ENCODE measurements at places on chromosomes 1 and 21.
A peak's percentile ranks its signal among the peaks of the same experiment; 100 is the strongest.

- DNase-seq = peak; percentile 26
Observed at GRCh38 chr1:54118704-54119103, 34.1 kb downstream of the CDCP2 start.

GRCh38 chr1:172041742-172042141, 200.4 kb downstream of the DNM3 start:
- no peak for DNase-seq

DNA sequence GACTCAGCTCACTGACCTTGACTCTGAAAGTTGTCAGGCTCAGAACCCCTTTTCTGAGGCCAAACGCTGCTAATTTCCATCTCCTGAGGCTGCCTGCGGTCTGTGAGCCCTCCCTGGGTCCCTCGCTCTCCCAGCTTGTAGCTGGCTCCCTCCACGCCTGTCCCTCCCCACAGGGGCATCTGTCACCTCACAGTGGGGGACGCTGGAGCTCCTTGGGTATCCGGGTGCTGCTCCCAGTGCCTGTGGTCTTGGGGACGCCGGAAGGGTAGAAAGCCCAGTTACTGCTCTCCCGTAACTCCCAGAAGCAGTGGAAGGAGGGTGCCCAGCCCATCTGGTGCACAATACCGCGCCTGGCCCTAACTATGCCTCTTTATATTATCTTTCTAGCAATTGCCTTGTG, 13.0 kb upstream of the MMEL1 start:
- DNase-seq = no peak

- no peak for DNase-seq
Observed at GRCh38 chr21:15631342-15631741, 98.4 kb upstream of the USP25 start.

GRCh38 chr1:38287036-38287435, 240.4 kb upstream of the POU3F1 start:
- DNase-seq = no peak

DNA sequence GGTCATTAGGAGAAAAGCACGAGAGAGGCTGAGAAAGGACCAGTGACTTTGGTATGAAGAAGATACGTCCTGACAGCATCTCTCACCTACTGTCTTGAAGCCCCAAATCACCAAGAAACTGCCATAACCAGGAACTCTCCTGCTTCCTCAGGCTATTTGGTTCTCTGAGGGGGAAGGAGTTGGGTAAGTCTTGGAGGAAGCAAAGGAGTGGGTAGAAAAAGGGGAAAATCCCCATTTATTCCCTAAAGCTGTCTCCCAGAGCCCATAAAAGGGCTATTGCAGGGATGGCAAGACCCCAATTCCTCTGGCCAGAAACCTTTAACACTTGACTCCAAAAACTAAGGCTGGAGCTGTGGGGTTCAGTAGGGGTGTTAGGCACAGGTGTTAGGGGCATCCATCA, 2.1 kb upstream of the PBXIP1 start:
- DNase-seq = no peak

DNA sequence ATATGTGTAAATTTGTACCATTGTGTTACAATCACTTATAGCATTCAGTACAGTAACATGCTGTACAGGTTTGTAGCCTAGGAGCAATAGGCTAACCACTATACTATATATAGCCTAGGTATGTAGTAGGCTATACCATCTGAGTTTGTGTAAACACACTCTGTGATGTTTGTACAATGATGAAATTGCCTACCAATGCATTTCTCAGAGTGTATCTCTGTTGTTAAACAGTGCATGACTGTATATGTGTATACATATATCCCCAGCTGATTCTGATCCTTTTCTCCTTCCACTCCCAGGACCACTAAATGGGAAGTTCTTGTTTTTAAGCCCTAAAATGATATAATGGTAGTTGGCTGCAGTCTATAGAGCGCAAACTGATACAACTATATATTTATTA, 7.8 kb downstream of the GNPAT start:
- no peak for DNase-seq

DNA sequence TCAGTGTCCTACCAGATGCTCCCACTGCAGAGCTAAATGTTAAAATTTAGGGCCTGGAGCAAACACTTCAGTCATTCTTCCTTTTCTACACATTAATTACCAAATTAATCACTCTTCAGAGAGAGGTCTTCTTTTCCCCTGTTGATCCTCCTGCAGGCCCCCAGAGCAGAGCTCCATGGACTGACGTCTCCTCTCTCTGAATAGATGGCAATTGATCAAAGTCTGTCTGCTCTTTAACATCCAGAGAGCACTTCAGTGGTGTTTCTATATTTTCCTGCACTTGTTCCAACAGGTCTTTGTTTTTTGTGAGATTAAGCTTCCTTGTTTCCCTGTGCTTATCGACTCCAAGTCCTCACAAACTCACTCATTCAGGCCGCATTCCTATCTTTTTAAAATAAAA, 239.3 kb downstream of the SIPA1L2 start:
- no peak for DNase-seq

DNA sequence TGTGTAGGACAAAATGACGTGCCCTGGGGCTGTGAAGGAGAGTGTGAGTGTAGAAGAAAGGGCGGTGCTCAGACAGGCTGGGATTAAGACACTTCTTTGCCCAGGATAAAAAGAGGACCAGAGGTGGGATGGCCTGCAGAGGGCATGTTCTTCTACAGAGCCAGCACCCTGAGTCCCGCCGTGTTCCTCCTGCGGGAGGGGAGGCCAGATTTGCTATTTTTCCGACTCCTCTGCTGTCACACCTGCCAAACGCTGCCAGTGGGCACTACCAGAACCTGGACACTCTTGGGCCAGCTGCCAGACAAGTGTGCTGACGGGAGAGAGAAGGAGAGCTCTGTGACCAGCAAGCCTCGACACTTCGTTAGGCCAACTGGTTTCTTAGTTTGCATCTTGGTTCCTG, 206.4 kb downstream of the PLD5 start:
- DNase-seq = no peak

- peak; percentile 82 for DNase-seq
Observed at GRCh38 chr1:206461602-206462455, 8.4 kb upstream of the IKBKE start.

GRCh38 chr1:156372265-156372586, 3.2 kb downstream of the RHBG start:
- DNase-seq = no peak

- DNase-seq = peak; percentile 61
Observed at GRCh38 chr1:150973258-150973835, 1.3 kb downstream of the CERS2 start.

DNA sequence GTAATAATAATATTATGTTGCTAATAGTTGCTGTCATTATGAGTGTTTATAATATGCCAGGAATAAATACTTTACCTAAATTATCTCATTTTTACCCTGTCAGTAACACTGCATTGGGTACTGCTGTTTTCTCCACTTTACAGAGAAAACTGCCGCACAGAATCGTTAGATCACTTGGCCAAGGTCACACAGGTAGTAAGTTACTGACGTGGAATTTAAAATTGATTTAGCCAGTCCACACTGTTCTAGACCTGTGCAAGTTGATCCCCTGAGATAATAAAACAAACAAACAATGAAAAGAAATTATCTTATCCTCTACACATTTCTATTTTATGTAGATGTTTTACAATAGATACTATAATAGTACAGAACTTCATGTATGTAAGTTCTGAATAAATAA, 174.1 kb downstream of the ROR1 start:
- no peak for DNase-seq

GRCh38 chr1:17480846-17481245, 41.4 kb upstream of the RCC2 start:
- no peak for DNase-seq

GRCh38 chr1:27356277-27356618, 10.5 kb downstream of the MAP3K6 start:
- DNase-seq = no peak

DNA sequence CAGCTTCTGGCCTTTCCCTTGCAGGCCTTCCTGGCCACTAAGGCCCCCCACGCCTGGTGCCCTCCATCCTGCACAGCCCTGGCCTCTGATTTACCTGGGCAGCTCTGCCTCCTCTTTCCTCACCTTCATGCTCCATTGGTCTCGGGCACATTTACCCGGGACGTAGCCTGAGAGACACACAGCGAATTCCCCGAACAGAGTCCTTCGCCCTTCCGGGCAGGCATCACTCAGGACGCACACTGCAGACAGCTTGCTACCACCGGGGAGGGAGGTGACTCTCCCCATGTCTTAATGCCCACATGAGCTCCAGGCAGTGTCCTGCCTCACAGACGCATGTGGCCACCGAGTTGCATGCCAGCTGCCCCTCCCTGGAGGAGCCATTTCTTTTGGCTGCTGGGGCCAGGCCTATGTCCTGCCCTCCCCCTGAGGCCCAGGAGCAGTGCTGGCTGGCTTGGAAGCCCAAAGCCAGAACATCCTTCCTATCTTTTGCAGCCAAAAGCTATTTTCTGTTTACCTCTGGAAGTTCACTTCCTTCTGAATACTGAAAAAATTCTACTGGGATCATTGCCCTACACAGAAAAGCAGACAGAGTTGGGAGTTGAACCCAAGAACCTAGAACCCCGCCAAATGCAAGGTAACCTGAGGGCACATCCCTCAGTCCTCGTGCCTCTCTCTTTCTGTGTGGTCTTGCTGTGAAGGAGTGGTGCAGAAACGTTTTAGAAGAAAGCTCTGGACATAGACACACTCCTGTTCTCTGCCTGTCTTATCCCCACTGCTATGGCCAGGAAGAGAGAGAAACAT, 209.5 kb downstream of the TOMM20 start:
- peak; percentile 38 for DNase-seq

- peak; percentile 49 for DNase-seq
Observed at GRCh38 chr1:2591581-2592261, 5.1 kb downstream of the PRXL2B start.
